HT1080 (cell line): ENCODE measurements at places on chromosomes 3 and 15. TPM values are rescaled to one million over a fixed set of nuclear protein-coding genes. Genes with fewer than 3 reads are reported as not detected.
A peak's percentile ranks its signal among the peaks of the same experiment; 100 is the strongest.

The CHST2 gene
- 30.9 and 36.9 TPM in 2 replicates for total RNA-seq

The SYNPR gene
- not detected in 2 replicates for total RNA-seq

The UNC13C gene
- total RNA-seq, result 0.03 TPM in 2 replicates

- DNase-seq, result peak; percentile 86
Observed at GRCh38 chr15:70505411-70505919, 257.9 kb downstream of the UACA start.

DNA sequence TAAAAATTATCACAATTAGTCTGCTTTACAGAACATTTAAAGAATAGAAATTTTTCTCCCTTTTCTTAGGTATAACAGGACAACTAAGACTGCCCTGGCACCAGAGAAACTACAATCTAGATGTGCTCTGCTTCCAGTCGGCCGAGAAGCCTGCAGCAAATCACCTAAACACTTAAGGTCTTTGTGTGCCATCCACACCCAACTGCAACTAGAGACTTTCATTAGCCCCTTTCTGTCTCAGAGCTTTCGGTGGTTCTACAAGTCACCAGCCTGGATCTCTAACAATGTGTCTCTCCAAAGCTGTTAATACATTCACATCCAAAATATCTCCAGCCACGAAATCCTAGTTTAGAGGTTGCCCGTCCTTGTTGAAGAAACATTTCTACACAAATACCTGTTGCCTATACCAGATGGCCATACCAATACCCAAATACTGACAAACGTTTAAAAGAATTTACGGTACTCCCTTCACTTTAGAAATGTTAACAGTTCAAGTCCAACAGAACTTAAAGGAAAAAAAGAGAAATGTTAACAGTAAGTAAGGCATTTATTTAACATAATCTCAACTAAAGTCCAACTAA lies 6.7 kb downstream of the PRC1 start:
- no peak for DNase-seq

DNA sequence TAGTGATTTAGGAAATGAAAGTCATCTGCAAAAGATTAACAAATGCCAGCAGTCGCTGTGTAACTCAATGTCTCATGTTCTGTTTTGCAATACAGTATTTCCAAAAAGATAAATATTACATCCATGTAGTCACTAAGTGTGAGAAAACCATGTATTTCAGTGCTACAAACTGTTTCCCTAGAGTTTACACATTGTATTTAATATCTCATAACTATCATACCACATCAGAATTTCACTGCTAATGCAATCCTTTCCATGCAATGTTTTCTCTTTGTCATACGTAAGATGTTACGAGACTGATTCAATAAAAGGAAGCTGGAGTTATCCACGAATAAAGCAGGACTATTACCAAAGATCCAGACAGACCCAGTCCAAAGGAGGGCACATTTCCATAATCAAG lies 269.4 kb downstream of the GBE1 start:
- DNase-seq, result no peak

DNA sequence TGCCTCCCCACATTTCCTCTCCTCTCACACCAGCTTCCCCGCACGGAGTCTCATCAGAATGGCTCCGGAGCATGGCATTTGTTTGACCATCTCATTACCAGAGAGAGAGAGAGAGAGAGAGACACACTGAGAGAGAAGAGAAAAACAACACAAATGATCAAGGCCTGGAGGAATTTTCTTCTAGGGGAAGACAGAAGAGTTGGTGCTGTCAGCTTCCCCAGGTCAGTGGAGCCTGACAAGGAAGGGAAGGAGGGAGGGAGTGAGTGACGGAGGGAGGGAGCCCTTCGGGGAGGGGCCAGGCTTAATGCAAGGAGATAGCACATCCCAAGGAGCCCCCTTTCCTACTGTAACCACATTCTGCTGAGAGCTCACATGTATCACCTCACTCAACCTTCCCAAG lies 9.1 kb downstream of the ST8SIA2 start:
- no peak for DNase-seq

GRCh38 chr3:171803044-171803443 lies 7.2 kb downstream of the PLD1 start:
- no peak for DNase-seq

DNA sequence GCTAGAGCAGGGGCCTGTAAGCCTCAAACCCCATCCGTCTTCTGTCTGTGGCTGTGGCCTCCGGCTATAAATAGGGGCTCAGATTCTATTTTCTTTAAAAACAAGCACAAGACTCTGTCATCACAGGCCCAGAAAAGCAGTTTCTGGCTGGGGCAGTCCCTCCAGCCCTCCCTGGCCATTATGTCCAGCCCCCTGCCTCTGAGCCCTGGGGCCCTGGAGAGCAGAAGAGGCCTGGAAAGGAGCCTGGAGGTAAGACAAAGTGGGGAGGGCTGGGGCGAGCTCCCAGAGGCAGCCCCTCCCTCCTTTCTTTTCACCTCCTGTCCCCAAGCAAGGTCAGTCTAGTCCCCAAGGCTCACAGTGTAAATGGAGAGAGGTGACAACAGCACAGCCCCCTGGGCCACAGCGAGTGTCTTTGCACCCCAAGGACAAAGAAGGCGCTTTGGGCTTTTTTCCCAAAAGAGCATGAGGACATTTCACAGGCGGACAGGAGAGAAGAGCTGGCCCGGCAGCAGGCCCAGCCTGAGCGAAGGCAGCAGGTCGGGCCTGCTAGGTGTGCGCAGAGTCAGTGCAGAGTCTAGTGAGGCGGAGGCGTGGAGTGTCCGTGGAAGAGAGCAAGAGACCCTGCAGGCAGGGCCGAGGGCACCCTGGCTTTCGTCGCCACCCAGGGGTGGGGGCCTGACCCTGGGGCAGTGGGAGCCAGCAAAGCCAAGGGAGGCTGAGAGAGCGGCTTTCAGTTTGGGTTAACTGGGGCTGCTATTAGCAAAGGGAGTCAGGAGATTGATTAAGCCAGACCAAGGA lies 188.3 kb downstream of the TBC1D2B start:
- DNase-seq, result no peak

- DNase-seq, result no peak
Observed at GRCh38 chr3:154132777-154133375, 11.7 kb downstream of the ARHGEF26 start.
